Thymus (tissue), 14 donors: ENCODE measurements at places on chromosomes 4 and X.

DNA sequence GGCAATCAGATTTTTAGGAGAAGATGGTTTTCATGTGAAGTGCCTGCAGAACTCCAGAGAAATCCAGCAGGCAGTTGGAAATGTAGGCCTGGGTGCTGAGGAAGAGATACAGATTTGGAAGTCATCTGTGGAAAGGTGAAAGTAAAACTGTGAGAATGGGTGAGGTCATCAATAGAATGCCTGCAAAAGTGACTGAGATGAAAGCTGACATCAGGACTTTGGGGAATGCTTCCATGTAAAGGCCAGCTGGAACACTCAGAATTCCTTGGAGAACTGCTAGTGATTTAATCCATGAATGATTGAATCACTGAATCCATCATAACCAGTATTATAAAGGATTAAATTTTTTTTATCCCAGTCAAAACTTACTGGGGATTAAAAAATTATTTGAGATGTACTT lies 124.5 kb upstream of the GIMD1 start:
- DNase-seq, result no peak

DNA sequence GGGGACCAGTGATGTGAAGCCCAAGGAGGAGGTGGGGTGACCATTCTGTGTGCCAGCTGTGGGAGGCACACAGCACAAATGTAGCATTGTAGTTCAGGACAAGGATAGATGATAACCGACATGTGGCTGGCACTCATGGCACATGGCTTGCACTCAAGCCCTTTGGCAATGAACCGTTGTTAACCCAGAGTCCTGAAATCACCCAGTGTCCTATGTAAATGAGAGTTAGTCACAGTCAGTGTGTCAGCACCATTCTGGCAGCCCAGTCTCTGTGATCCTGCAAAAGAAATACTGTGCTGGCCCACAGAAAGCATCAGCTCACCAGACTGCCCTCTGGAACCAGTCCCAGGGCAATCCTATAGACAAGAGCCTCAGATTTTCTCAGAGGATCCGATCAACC lies 339.3 kb downstream of the MID1IP1 start:
- no peak for DNase-seq

DNA sequence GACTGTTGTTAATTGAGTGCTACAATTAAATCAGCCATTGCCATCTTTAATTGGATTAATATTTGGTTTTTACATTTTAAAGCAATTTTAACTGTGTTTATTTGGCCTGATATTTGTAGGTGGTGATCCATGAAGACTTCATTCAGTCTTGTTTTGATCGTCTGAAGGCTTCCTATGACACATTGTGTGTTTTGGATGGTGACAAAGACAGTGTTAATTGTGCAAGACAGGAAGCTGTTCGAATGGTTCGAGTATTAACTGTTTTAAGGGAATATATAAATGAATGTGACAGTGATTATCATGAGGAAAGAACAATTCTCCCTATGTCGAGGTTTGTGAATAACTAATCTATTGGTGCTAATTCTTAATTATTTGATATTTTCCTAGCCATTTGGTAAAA lies 82.6 kb downstream of the USP9X start:
- DNase-seq, result no peak

- no peak for DNase-seq
These were observed 1.2 kb downstream of the SPOCK3 start for GRCh38 chr4:167232805-167233684.

DNA sequence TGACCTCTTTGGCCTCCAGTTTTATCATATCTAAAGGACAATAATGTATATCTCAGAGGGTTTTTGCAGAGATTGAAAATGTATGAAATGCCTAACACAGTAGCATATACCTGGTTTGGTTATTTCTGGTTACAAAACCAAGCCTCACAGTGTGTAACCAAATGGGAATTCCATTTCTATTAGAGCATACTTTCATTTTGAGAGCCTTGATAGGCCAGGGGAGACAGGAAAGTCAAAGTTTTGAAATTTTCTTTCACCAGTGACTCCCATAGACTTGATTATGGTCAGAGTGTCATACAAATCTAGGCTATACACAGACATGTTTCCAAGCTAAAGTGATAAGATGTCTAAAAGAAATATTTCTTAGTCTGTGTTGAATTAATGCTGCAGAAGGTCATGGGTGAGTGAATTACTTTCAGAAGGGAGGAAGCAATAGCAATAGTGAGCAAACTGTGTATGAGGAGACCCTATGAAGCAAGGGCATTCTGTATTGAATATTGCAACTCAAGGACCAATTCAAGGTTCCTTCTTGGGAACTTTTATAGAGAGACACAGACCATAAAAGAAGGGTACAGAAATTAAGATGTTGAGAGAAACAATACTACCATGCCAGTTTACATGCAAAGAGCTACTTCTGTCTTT lies 151.1 kb downstream of the PDE5A start:
- DNase-seq, result no peak
